ENCODE measurements at places on chromosomes 2 and 18.

DNA sequence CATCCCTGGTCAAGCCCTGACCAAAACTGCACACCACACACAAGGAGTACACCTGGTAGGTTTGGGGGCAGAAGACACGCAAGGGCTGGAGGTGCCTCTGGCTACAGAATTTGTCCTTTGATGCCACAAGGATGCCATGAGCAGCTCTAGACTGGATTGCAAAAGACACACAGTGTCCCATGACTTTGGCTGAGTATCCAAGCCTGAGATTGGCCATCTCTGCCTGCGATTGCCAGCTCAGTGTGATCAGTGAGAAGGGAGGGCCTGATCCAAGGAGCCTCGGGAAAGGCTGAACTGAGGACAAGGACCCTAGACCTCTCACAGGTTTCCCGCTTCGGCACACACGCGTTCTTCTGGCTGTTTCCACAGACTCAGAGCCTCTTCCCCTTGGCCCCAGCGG is 60.0 kb upstream of the FOSL2 start:
- no peak for DNase-seq

- no peak for DNase-seq
Observed at GRCh38 chr2:25313711-25314513, 27.8 kb downstream of the DNMT3A start.

GRCh38 chr18:68948622-68949021 is 150.7 kb downstream of the CCDC102B start:
- DNase-seq = no peak

DNA sequence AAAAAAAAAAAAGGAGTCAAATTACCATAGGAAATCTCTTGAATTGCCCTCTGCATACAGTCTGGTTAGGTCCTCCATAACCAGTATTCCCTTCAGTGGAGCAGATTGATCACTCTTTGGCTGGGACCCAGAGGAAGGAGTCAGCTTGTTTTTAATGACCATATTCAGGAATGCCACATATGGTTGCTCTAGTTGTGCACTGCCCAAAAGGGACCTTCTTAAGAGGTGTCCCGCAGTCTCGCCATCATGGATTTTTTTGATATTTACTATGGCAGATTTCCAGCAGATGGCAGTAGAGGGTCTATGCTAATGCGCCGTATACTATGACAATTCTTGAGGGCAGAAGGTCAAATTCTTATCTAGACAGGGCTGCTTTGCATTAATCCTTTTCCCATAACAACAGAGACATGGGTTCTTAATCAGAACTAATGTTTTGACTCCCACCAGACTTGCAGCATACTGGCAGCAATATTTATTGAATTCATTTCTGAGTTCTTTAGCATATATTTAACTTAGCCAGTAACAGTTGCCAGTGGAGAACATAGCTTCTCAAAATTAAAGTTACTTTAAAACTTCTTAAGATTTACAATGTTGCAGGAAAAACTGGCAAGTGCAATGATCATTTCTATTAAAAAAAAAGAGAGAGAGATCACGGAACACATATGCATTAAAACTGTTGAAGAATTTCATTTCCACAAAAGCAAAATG is 31.8 kb upstream of the INPP4A start:
- peak; percentile 70 for DNase-seq

- DNase-seq = no peak
Observed at GRCh38 chr18:48754559-48754958, 196.2 kb downstream of the SMAD7 start.

- no peak for DNase-seq
Observed at GRCh38 chr2:36381993-36382392, 26.4 kb downstream of the CRIM1 start.

- DNase-seq = no peak
Observed at GRCh38 chr18:63216516-63217311, 102.9 kb downstream of the BCL2 start.

GRCh38 chr2:18440141-18440661 is 120.3 kb downstream of the RDH14 start:
- peak; percentile 53 for DNase-seq

GRCh38 chr18:9614401-9615279 is at the start of gene PPP4R1:
Gene PPP4R1 (minus strand): TSS chr18:9614559. CDS start chr18:9614484, 75 bp downstream.
- DNase-seq = peak; percentile 57

DNA sequence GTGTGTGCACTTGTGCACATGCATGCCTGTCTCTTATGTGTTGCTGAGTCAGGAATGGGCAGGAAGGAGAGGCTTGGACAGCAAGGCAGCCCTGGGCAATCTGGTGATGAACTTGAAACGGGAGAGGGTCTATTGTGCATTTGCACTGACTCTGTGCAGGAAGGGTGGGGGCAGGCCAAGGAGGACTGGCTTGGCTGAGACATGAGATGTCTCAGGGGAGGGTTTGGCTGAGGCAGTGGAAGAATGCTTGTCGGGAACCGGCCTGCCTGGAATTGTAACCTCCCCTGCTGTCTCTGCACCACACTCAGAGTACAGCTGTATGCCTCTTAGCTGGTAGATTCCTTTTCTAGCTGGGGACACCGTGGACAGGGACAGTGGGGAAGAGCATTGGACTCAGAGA is 176.1 kb upstream of the TNP1 start:
- DNase-seq = peak; percentile 60

- peak; percentile 42 for DNase-seq
Observed at GRCh38 chr2:75560022-75560767, 544 bp downstream of the EVA1A start.

GRCh38 chr2:217846321-217846743 is 156.5 kb downstream of the TNS1 start:
- DNase-seq = no peak

DNA sequence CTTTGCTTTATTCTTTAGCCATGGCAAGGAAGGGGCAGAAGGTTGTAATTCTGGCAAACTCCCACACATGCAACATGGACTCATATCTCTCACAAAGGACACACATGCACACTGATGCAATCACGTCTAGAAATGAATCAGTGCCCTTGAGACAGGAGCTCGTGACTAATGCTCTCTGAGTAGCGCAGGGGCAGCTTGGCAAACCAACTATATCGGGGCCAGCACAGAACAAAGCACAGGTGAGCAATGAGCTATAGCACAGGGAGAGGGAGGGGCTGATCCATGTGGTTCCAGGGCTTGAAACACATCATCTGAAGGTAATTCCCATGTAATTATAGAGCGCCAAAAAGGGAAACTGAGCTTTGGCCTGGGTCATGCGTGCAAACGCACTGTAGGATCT is 165.2 kb upstream of the KLF7 start:
- peak; percentile 96 for DNase-seq
